ENCODE measurements at places on chromosomes 11 and 22.

- DNase-seq, result no peak
These were observed 120.4 kb upstream of the TTC12 start for GRCh38 chr11:113193946-113194345.

DNA sequence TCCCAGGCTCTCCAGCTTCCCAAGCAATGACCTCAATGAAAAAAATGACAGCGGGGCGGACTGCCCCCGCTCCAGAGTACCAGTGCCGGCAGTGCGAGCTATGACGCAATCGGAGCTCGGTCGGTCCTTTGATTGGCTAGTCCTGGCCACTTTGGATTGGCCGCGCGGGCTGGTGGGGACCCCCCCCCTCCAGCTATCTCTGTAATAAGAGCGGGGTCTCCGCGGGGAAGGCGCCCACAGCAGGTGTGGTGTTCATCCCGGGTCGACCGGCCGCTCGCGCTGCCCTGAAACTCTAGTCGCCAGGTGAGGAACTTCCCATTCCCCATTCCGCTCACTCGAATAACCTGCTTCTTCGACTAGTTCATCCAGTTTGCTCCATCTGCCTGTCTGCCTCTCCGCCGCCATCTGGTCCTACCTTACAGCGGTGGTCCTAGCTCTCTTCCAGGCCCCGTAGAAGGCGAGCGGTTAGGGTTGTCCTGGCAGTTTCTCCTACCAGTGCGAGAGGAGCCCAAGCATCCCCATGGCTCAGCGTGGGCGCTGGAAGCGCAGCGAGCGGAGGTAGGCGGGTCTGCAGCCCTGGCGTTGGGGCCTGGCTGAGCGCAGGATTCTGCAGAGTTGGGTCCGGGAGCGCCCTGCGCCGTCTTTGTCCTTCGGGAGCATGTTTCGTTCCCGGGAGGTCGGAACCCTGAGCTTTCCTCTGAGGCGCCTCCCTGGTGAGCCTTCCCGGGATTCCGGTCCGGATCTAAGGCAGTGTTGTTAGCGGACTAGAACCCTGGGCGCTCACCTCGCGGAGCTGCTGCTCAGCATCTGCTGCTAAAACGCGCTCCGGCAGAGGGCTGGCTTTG is at the start of gene CALCB:
CALCB (plus strand) TSS at position 233 of the 845 bp plus-strand sequence. CDS start 1,126 bp downstream, outside the sequence.
- peak; percentile 52 for DNase-seq

GRCh38 chr11:10752061-10752460 is 1.0 kb downstream of the CTR9 start:
- no peak for DNase-seq

DNA sequence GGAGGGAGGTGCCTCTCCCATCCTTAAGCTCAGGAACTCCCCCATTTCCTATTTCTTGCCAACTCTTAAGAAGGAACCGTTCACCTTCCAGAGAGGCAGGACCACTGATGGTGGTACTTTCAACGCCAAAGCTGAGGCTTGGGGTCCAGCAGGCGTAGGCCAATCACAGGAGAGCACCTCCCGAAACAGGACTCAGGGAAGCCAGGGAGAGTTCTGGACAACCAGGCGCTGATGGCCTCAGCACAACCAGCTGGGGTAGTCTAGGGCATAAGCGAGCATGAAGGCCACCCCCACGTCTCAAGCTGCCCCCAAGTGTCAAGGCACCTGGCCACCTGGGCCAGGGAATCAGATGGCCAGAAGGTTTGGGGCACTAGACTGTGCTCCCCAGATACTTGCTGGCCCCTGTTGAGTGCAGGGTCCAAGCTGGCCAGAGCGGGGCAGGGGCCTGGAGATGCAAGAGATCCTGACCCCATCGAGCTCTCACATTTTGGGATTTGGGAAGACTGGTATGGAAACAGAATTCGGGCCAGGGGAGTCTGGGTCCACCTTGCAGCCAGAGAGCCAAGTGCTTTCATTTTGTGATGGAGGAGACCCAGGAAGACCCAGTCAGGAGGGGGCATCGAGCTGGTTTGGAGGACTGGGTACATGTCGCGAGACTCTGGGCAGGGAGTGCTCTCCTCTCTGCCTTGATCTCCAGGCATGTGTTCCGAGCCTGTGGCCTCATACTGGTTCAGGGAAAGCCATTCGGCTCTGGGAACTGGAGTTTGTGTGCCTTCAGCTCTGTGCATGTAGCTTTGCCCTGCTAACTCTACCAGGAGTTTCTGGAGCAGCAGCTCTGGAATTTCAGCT is 926 bp downstream of the CD6 start:
- DNase-seq, result no peak

DNA sequence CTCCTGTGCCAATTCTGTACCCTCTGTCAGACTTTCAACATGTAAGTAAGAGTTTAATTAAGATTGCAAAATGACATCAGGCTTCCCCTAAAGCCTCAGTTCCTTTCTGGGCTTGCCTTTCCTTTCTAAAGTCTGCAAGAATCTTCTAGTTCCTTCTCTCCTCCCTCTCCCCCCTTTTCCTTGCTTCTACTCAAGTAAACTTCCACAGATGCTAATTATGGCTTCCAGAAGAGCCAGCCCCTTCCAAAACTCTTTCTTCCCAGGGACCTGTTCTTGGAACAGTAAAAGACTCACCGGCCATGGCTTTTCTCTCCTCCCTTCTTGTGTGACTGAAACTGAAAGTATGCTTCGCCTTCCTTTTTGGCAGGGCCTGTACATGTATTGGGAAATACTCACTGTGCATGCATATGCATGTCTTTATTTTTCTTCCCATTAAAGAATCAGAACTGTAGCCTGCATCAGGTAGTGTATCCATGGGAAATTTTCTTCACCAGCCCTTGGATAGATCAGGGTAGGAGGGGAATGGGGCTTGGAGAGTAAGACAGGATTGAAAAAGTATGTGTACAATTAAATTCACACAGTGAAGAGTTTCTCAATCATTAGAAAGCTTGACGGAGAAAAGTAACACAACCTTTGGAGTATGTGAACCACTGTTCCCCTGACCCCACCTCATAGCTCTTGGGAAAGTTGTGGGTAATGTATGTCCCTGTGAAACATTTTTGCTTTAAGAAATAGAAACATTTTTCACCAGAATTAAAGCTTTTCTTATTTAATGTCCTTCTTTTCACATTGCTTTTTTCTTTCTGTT is at the start of gene CASP1:
CASP1 (minus strand) TSS at position 332 of the 808 bp plus-strand sequence; CDS start at position 301, 31 bp downstream.
- DNase-seq, result no peak

- DNase-seq, result peak; percentile 42
These were observed 36.1 kb downstream of the CCDC90B start for GRCh38 chr11:83249972-83250593.

DNA sequence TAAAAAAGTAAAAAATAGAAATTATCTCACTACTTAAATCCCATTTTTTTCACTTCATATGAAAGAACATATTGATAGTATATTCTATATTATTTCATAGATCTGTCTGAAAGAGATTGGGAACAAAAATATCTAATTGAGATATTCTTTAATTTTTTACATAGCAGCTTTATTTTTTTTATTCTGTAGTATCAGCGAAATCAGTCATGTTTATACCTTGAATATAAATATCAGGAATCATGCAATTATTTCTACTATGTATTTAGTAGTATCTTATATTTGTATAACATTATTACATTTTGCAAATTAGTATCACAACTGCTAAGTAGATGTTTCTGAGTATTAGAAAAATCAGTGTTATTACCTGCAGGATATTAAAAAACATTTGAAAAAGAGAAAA is 20.4 kb downstream of the C11orf54 start:
- DNase-seq, result no peak

DNA sequence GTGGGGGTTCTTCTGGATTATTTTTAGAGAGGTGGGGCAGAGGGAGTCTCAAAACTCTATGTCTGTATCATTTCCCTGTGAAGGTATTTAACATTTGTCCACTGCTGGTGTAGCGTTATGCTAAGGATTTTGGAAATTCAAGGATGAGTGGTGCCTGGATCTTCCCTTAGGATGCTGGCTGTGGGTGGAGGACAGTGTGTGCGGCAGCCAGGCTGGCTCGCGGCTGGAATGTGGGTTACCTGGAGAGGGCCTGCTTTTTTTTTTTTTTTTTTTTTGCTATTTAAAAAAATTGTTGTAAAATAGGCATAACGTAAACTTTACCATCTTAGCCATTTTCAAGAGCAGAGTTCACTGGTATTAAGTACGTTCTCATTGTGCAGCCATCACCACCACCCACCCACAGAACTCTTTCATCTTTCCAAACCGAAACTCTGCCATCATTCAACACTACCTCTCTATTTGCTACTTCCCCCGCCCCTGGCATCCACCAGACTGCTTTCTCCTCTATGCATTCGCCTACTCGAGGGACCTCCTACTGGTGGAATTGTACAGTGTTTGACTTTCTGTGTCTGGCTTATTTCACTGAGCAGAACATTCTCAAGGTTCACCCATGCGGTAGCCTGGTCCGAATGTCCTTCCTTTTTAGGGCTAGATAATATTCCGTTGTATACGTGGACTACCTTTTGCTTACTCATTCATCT is 67.1 kb downstream of the PARVB start:
- peak; percentile 23 for DNase-seq

- no peak for DNase-seq
These were observed 12.1 kb downstream of the CCDC87 start for GRCh38 chr11:66580803-66581202.

DNA sequence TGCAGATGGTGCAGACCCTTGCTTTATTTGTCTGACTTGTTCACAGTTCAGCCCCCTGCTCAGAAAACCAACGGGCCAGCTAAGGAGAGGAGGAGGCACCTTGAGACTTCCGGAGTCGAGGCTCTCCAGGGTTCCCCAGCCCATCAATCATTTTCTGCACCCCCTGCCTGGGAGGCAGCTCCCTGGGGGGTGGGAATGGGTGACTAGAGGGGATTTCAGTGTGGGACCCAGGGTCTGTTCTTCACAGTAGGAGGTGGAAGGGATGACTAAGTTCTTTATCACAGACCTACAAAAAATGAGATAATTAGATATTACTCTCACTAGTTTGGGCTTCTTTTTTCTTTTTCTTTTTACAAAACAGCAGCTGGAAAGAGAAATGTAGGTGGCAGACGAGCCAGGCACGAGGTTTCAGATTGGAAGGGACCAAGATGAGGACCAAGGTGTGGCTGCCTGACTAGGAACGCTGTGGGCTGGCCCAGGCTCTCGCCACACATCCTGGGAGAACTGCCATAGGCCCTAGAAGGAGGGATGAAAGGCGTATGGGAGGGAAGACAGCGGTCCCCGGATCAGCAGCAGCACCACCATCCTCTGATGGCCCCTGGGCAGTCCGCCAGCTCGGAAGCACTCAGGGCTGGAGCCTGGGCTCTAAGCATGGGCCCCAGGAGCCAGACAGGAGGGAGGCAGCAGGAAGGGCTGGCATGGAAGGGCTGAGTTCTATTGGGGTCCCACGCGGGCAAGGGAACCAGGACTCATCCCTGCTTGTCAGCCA is 14.2 kb downstream of the TXN2 start:
- no peak for DNase-seq

DNA sequence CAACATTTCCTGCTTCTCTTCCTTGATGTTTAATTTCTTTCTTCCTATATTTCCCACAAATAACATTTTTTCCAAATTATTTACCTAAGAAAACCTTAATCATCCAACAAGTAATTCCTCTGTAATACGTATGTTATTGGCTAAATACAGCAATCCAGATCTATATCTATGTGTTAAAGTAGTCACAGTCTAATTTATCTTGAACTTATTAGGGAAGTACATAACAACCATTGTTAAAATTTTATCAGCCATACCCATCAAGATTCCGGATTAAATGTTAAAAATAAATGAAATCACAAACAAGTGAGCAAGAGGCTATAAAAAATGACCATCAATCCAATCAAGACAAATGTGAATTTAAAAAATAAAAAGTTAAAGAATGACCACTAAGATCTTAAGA is 36.5 kb downstream of the RRAS2 start:
- no peak for DNase-seq

DNA sequence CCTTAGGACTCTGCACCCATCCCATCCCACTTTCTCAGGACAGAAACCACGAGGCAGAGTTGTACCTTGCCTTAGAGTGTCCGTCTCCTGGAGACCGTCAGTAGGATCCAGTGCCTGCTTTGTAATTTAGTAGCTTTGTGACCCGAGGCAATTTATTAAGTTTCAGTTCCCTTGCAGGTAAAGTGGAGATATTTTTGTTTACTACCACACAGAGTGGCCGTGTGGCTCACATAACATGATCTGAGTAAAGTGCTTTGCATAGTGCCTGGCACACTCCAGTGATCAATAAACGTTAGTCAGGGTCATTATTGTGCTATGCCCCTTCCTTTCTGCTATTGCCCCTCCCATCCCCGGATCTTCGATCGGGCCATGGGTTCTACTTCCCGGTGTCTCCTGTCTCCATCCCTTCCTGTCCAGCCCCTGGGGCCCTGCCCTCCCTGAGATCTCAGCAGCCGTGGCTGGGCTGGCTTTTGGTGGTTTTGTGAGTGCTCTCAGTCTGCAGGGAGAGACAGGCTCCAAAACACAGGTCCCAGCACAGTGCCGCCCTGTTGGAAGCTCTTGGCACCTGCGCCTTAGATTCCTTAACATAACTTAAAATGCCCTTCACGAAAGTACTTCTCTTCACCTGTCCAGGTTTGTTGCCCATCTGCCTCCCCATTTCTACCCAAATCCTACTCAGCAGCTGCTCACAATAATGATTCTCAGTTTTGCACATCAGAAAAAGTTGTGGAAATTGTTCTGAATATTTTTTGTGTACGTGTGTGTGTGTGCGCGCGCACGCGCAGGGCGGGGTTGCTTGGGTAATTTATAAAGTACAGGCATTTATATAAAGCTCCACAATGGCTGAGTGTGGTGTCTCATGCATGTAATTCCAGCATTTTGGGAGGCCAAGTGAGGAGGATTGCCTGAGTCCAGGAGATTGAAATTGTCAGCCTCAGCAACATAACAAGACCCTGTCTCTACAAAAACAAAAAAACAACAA is 753.7 kb downstream of the NTM start:
- DNase-seq, result peak; percentile 1

- DNase-seq, result no peak
These were observed 760.2 kb downstream of the KCNA4 start for GRCh38 chr11:29256580-29256979.

DNA sequence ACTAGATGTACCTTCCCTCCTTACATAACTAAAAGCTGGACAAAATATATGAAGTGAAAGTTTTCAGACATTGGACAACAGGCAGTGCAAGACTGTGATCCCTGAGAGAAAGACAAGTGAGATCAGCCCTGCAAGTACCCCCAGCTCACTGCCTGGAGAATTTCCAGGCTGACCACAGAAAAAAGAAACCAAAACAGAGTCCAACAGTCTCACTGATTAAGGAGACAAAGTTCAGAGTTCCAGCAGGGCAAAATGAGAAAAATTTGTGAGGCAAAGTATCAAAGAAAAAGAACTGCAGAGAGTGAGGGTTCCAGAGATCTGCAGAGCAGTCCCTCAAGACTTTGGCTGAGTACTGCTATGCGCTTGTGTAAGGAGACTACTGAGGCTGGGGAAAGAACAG is 47.3 kb upstream of the TMEM45B start:
- DNase-seq, result no peak

Data from NCI-H82 (cell line).